ENCODE measurements at places on chromosomes 13 and 19.

- no peak for DNase-seq
Observed at GRCh38 chr13:23824371-23824770, 64.8 kb downstream of the MIPEP start.

- no peak for DNase-seq
Observed at GRCh38 chr13:73958657-73959397, 175.4 kb downstream of the KLF12 start.

- DNase-seq = no peak
Observed at GRCh38 chr13:69617587-69617986, 490.0 kb upstream of the ATXN8OS start.

- DNase-seq = no peak
Observed at GRCh38 chr13:98549728-98550317, 27.1 kb downstream of the STK24 start.

DNA sequence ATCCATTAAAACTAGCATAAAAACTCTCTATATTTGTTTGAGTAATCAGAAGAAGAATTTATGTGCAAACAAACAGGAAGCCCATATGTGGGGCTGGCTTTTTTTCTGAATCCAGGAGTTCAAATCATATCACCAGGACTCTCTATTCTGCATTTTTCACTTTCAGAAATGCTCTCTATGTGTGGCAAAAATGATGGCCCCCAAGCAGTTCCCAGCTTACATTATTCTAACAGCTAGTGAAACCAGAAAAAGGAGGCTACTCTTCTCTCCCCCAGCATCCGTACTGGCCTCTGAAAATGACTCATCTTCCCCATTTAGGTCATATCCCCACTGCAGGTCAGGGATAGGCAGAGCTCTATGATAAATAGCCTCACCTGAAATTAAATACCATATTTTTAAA, 20.4 kb downstream of the RBM26 start:
- no peak for DNase-seq

GRCh38 chr19:41029524-41030432, 38.7 kb downstream of the CYP2B6 start:
- DNase-seq = no peak

- DNase-seq = no peak
Observed at GRCh38 chr13:33129094-33129832, 113.0 kb downstream of the KL start.

DNA sequence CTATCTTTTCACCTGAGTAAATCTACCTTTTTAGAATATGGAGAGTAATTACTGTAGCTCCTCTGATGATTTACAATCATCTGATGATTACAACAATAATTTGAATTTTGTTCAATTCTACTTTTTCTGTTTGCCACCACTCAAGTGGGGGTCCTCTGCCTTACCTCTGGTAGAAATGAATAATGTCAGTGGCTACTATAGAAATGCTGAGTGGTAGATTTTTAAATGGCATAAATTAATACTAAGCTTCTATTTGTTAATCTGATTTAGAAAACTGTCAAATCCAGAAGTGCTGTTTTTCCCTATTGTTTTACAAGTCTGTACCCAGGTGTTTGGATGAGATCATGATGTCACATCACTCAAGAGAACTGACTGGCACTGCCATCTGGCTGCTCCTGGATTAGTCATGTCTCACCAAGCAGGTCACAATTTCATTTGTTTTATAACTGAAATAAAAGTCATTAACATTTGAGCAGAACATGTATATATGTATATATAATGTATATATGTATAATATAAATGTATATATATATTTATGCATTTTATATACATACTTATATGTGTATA, 494.8 kb downstream of the TBC1D4 start:
- DNase-seq = no peak

GRCh38 chr13:64054321-64054720, 2638.7 kb upstream of the PCDH20 start:
- no peak for DNase-seq

- no peak for DNase-seq
Observed at GRCh38 chr13:32176696-32177095, 138.5 kb downstream of the ZAR1L start.

DNA sequence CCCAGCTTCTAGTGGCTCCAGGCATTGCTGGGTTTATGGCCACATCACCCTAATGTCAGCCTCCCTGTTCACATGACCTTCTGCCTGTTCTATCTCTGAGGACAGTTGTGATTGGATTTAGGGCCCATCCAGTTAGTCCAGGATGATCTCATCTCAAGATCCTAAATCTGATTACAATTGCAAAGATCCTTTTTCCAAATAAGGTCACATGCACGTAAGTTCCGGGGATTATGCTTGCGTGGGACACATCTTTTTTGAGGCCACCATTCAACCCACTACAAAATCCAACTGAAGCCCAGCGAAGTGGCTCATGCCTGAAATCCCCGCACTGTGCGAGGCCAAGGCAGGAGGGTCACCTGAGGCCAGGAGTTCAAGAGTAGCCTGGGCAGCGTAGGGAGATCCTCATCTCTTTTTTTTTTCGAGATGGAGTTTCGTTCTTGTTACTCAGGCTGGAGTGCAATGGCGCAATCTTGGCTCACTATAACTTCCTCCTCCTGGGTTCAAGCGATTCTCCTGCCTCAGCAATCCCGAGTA, 12.3 kb downstream of the PLD3 start:
- no peak for DNase-seq

DNA sequence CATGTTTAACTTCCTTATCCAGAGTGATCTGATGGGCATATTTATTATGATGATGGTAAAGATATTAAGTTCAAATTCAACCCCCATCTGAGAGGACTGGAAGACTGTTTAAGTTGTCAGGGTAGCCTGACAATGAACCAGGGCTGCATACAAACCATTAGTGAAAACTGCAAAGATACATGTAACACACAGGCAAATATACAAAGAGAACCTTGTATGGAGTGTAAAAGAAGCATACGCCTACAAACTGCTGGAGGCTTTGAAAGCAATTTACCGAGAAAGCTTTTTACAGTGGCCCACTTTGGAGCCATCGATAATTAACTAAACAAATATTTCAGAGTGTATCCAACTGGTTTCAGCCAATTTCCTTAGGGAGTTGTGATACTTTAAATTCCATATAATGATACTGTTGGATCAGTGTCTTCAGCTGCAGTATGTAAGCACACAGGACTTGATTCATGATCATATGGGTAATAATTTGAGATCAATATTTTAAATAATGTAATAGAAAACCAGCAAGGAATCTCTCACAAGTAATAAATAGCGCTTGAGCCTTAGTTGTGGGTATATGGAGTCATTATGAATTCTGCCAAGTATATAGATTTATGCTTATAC, 231.5 kb upstream of the SPRY2 start:
- no peak for DNase-seq

DNA sequence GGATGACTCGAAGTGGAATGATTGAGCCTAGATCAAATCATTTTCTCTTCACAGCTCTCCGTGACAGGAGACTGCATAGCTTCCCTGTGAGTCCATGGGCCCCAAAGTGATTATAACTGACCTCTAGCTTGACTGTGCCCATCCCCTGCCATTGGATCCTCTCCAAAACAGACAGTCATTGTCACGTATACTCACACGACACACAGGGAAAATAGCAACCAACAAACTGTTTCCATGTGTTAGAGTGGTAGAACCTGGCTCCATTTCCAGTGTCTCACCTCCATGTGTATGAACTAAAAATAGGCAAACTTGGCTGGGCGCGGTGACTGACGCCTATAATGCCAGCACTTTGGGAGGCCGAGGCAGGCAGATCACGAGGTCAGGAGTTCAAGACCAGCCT, 48.8 kb upstream of the NPAS1 start:
- no peak for DNase-seq

GRCh38 chr19:19145684-19146608, 7.7 kb upstream of the TMEM161A start:
- DNase-seq = peak; percentile 35

- DNase-seq = no peak
Observed at GRCh38 chr13:29905845-29906244, 55.4 kb upstream of the UBL3 start.

All from NCI-H510A treated with DMSO at 0.1 percent for 48 hours (cell line).